ENCODE measurements at places on chromosomes 2 and 18.

DNA sequence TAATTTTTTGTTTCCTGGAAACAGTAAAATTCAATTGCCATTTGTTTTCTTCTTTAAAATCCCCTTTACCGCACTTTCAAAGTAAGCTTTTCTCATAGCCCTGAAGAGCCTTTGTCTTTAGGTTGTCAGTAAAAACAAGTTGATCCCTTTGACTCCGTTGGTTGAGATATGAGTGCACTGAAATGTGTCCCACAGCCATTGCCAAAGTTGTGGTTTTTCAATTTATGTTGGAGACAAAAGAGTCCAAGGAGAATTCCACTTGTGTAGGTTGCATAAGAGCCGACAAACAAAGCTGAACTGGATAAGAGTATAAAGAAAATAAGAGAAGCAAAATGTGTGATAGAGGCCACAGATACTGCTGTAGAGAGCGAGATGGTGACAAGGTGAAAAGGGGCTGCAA lies 26.1 kb upstream of the HNMT start:
- ATAC-seq: no peak

- no peak for ATAC-seq
These were observed 69.7 kb downstream of the KCNF1 start for GRCh38 chr2:10981451-10981850.

DNA sequence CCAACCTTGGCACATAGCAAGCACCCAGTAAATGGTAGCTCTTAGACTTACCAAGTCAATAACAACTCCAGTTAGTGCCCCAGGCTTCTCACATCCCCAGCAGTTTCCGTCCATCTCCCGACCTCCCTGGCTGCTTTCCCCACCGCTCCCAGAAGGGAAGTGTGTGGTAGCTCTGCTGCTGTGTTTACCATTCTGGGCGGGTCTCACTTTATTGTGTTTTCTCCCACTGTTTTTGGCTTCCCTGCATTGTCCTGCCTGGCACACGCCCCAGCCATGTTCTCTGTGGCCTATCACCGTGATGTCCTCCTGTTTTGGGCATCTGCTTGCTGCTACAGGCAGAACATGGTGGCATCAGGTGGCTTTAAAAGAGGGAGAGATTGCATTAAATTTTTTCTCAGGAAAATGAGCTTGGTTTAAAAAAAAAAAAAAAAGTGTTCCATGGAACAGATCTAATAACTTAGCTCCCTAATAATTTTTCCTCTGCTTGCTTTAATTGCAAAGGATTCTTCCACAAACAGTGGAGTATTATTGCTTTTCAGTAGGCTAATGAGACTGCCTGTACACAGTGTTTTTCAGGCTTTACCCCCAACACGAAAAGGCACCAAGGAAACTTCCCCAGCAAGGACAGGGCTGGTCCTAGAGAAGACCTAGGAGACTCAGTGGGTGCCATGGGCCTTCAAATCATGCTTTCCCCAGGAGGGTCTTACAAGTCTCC lies 8.0 kb upstream of the COX7A2L start:
- ATAC-seq: no peak

DNA sequence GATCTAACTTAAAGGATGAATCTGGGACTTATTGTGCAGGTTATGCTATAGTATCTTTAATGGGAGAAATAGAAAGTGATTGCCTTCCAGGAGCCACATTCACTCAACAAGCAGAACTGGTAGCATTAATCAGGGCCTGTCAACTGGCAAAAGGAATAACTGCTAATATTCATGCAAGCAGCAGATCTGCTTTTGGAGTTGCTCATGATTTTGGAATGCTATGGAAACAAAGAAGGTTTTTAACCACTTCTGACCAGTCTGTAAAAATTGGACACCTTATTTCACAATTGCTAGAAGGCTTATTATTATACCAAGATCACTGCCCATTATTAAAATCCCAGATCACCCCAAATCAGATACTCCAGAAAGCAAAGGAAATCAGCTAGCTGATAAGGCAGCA lies 200.4 kb downstream of the MREG start:
- no peak for ATAC-seq

GRCh38 chr18:71209944-71210343 lies 921.1 kb downstream of the SOCS6 start:
- ATAC-seq: no peak

DNA sequence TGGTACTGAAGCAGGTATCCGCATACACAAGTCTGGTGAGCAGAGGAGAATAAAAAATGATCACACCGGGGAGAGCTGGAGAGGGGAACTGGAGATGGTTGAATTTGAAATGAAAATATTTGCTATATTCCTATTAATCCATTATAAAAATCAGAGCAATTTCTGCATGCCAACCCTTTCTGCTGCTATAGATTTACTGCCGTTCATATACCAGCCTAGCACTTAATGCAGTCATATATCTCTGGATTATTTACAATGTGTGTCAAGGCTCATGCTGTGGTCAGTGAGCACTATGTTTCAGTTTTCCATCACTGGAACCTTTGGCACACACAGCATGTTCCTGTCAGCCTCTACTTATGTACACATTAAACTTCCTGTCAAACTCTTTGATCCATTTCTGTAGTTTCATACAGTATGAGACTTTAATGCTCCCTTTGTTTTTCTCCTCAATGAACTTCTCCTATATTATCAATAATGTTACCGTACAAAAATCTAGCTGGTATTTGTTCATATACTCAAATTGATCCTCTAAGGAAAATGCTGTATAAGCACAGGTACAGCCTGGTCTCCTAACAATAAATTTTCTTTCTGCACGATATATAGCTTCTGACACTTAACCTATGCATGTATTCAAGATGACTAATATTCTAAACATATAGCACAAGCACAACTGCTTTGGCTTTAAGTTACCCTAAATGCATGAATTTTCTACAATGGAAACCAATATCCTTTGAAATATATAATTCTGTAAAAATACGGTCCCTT lies 36.7 kb downstream of the FANCL start:
- no peak for ATAC-seq

- peak; percentile 4 for ATAC-seq
These were observed 443 bp downstream of the CPSF3 start for GRCh38 chr2:9423922-9424272.

DNA sequence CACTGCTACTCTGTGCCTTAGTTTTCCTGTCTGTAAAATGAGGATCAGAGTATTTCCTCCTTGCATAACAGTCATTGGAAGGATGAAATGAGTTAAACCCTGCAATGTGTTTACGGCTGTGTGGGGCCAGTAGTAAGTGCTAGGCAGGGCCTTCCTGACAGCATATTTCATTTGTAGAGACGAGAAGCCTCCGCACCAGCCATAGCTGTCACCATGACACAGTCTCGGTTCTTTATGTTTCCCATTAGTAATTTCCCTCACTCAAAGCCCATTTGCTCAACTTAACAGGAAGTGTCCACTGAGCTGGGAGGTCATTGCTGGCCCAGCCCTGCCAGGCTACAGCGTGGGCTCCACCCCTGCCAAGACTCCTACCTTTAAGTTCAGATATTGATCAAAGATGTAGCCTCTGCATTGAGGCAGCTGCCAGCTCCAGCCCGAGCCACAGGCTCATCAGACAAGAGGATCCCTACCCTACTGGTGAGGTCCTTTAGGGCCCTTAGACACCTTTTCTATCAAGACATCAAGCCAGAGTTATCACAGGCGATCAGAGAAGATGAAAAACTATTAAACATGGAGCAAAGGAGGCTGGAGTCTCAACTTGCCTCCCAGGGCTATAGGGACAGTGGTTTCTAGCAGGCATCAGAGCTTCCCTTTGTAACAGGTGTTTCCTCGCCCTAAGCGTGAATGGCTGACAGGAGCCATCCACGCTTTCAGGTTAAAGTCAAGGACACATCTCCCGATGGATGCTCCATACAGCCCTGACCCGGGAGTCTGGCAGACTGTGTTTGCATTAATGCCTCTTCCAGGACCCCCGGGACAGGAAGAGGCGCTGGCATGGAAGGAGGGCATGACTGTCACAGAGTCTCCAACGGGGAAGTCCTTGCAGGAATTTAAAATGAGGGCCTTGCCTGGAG lies 251.7 kb downstream of the NDUFA10 start:
- ATAC-seq: no peak

GRCh38 chr2:11949732-11950523 lies 203.5 kb downstream of the LPIN1 start:
- ATAC-seq: no peak

DNA sequence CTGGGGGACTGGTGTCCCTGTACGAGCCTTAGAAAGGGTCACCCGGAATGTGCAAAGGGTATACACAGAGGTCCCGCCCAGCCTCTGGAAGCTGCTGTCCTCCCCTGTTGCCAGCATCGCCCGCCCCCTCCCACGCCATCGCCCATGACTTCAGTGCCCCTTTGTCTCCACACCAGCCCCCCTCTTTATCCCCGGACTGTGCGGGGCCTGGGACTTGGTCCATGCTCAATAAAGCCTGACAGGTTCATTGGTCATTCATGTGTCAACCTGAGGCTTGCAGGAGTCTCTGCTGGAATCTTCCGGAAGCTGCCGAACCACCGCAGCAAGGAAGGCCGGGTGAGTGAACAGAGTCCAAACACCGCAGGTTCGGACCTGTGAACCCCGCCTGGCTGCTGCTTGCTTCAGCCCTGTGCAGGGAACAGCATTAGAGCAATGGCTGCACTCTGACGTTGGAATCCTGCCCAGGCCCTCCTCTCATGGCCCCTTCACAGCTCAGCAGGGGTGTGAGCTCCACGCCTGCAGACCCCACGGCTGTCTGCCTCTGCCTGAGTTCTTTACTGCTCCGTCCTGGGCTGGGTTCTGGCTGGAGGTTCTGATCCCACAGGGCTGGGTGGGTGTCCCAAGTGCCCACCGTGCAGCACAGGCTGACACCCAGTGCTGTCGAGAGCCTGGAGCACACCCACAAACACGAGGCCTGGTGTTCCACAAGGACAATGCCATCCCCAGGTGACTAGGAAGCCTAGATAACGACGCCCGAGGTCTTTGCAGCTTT lies 96.5 kb downstream of the SEPTIN10 start:
- no peak for ATAC-seq

- no peak for ATAC-seq
These were observed 190.4 kb downstream of the NRP2 start for GRCh38 chr2:205872716-205873115.

- peak; percentile 86 for ATAC-seq
These were observed 43.3 kb upstream of the TAF1B start for GRCh38 chr2:9799729-9800632.

DNA sequence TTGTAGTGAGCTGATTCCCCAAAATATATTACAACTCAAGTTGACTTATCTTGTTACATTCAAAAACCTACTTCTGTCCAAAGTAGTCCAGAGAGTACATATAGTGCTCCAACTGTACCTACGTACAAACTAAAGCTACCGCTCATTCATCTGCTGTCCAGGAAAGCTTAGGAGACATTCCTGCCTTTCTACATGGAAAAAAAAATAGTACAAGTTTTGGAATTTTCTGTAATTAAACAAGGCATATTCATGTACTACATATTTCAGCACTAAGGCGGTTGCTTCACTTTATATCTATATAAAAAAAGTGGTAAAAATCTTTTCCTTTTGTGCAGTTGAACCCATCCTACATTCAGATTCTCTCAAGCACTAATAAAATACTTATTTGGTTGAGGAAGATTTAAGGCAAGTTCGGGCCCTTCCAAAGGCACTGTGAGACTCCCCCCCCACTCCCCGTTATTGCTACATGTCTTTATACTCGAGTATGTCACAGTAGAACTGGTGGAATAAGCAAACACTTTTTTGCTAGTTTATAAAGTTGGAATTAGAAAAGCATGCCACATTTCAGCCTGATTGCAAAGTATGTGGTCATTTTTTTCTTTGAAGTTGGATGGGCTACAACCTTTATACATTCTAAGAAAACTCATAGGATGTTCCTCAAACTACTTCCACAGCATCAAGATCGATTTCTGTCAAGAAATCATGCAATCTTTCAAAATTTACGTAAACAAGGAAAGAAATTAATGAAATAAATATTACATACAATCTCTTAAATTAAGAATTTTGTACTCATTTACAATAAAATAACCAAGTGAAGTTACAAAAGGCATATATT lies 3.7 kb downstream of the ZFP36L2 start:
- no peak for ATAC-seq

DNA sequence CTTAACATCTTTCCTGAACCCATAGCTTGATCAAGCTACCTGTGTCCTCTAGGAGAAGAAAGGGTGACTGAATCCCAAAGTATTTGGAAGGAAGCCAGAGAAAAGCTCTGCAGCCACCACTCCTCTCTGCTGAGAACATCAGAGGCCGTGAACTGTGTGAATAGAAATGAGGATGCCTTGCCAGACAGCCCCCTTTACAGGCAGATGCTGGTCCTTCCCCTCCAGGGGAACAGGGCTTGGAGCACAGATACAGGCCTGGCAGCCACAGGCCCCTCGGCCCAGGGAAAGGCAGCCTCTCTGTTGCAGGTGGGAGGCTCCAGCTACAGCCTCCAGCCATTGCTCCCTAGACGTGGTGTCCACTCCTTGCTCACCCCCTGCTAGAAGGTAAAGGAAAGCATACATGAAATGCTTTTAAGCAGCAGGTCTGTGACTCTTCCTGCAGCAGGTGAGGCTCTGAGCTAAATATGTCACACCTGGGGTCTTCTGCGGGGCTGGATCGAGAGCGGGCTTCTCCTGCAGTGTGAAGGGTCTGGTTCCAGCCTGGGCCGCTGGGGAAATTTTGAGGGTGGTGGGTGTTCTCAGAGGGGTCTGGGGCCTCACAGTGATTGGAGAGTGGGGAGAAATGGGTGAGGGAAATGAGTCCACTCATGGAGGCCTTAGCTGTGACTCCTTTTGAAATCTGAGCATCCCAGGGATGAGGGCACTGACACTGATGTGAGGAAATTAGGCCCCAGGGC lies 234.0 kb downstream of the KLHL29 start:
- no peak for ATAC-seq

DNA sequence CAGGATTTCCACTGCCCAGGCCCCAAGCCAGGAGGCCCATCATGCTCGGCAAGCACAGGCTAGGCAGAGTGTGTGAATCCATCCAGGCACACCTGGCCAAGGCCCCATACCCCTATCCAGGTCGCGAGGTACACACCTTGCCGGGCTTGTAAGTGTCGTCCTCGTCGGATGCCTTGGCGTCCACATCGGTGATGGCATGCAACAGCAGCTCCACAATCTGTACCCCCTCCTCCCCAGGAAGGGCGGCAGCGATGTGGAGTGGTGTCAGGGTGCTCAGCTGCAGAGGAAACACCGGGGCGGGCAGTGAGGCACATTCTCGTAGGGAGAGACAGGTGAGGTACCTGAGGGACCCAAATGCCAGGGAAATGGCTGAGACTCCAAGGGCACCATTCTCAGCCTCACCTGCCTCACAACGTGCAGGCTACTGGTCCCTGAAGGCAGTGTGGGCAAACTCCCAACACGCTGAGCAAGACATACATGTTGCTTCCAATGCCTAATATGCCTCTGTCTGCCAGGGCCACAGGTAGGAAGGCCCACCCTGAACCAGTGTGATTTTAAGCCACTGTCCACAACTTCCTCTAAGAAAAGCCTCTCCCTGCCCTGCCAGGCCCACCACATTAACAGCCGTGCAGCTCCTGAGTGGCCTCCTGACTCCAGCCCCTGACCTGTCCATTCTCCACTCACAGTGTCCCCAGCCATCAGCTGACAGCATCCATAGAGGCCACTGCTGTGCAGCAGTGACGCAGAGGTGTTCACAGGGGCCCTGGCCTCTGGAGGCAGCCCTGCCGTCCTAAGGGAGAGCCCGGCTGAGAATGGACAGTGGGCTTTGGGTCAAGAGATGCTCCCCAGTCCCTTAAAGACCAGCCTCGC lies 44.9 kb downstream of the ANKMY1 start:
- no peak for ATAC-seq
